Thyroid gland (tissue), 4 donors: ENCODE measurements at places on chromosomes 4 and X. TPM values are rescaled to one million over a fixed set of nuclear protein-coding genes. Genes with fewer than 3 reads are reported as not detected.

Gene ESX1
- not detected for total RNA-seq

DNA sequence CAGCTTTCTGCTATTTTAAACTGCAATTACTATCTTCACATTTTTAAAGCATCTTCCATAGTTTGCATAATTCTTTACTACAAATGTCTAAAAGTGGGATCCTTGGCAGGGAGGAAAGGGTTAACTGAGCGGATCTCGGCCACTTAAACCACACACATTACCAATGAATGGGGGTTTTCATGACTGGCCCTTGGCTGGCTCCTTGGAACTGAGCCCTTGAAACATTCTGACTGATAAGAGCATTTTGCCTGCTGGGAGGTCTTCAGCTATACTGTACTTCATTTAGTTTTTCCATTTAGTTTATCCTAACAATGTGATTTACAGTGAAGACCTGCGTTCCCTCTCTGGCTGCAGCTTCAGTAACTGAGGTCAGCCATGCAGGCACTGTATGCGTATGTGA is 31.7 kb upstream of the MFAP3L start:
- no peak for DNase-seq
- no peaks in the 10 kb centered on the region for H3K27me3 ChIP-seq
- H3K36me3 ChIP-seq = no peaks in the 10 kb centered on the region
- H3K27ac ChIP-seq = no peak overlapping the region
- no peaks in the 10 kb centered on the region for H3K4me1 ChIP-seq

Gene ADGRA3
- total RNA-seq = 99.1 TPM

DNA sequence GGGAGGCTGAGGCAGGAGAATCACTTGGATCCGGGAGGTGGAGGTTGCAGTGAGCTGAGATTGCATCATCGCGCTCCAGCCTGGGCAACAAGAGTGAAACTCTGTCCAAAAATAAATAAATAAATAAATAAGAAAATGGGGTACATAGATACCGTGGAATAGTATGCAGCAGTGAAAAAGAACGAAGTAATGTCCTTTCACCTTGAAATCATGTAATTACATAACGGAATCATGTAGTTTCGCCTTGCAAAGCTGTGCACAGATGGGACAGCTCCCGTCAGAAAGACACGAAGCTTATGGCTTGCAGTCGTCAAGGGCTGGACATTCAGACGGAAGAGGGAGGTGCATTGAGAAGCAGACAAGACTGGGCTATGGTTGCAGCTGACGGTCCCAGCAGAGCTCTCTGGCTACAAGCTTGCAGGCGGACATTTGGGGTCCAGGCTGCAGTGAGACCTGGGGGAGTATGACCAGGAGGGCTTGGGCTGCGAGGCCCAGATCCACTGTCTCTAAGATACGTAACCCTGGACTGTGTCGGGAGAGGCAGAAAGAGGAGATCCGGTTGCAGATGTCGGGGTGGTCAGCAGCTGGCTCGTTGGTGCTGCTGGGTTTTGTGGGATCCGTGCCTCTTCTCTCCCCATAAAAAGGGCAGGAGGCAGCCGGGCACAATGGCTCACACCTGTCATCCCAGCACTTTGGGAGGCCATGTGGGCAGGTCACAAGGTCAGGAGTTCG is 6.2 kb upstream of the P2RY8 start:
- no peak for DNase-seq
- H3K36me3 ChIP-seq = no peaks in the 10 kb centered on the region
- H3K4me3 ChIP-seq = no peak overlapping the region
- no peaks in the 10 kb centered on the region for H3K27me3 ChIP-seq
- no peak overlapping the region for H3K27ac ChIP-seq
- no peaks in the 10 kb centered on the region for H3K4me1 ChIP-seq

DNA sequence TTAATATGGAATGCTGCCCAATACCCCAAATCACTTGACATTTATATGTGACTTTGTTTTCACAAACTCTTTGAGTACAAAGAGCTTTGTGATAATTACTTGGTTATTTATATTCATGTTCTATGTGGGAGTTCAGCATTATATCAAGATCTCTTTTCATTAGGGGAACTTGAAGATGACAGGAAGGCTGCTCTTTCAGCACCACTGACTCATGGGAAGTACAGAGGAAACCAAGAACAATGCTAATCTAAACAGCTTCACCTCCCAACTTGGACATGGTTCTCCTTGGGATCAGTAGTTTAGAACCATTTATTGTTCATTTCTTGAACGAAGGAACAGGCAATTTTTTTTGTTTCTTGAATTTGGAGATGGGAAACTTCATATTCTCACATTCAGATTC is 184.0 kb upstream of the AFF2 start:
- H3K36me3 ChIP-seq = no peaks in the 10 kb centered on the region
- H3K27me3 ChIP-seq = no peaks in the 10 kb centered on the region
- H3K4me3 ChIP-seq = no peak overlapping the region
- no peak for DNase-seq
- no peak overlapping the region for H3K27ac ChIP-seq

GRCh38 chr4:54063229-54063628 is 1.2 kb downstream of the CHIC2 start:
- H3K27ac ChIP-seq = peak overlapping the region; percentile 84
- peaks cover 31% of the 10 kb centered on the region for H3K4me1 ChIP-seq
- no peaks in the 10 kb centered on the region for H3K36me3 ChIP-seq
- no peak for DNase-seq
- H3K4me3 ChIP-seq = peak overlapping the region; percentile 98

Gene DGAT2L6
- not detected for total RNA-seq

DNA sequence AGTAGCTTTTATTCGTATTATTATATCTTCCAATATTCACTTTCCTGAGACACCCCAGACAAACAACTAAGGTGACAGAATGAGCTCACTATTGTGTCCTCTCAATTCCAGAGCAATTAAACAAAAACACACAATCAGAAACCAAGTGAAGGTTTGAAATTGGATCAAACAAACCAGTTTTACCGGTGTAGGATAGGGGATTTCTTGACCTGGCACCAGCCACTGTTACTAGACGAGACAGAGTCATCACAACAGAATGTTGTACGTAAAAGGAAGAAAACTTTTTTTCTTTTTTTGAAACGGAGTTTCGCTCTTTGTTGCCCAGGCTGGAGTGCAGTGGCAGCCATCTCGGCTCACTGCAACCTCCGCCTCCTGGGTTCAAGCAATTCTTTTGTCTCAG is 43.7 kb downstream of the LDOC1 start:
- no peaks in the 10 kb centered on the region for H3K36me3 ChIP-seq
- no peak overlapping the region for H3K4me3 ChIP-seq
- DNase-seq = no peak
- H3K27me3 ChIP-seq = no peaks in the 10 kb centered on the region
- no peaks in the 10 kb centered on the region for H3K4me1 ChIP-seq

- H3K27me3 ChIP-seq = no peaks in the 10 kb centered on the region
- peaks cover 11% of the 10 kb centered on the region for H3K4me1 ChIP-seq
- no peaks in the 10 kb centered on the region for H3K36me3 ChIP-seq
- no peak overlapping the region for H3K27ac ChIP-seq
- H3K4me3 ChIP-seq = no peak overlapping the region
- no peak for DNase-seq
Observed at GRCh38 chr4:72564184-72564583, 4.8 kb downstream of the ADAMTS3 start.

- H3K36me3 ChIP-seq = no peaks in the 10 kb centered on the region
- H3K27me3 ChIP-seq = no peaks in the 10 kb centered on the region
Observed at GRCh38 chrX:101203761-101204351, 15.7 kb upstream of the DRP2 start.

GRCh38 chr4:129095811-129096454 is at the start of gene C4orf33:
Gene C4orf33 (plus strand): TSS chr4:129096152. CDS start chr4:129102611, 6,459 bp downstream.
- DNase-seq = peak; percentile 71
- H3K27ac ChIP-seq = peak within 1 kb of the TSS; percentile 66
- H3K36me3 ChIP-seq = no peaks in the 10 kb centered on the region
- peaks cover 15% of the 10 kb centered on the region for H3K4me1 ChIP-seq
- H3K4me3 ChIP-seq = peak within 1 kb of the TSS; percentile 6

DNA sequence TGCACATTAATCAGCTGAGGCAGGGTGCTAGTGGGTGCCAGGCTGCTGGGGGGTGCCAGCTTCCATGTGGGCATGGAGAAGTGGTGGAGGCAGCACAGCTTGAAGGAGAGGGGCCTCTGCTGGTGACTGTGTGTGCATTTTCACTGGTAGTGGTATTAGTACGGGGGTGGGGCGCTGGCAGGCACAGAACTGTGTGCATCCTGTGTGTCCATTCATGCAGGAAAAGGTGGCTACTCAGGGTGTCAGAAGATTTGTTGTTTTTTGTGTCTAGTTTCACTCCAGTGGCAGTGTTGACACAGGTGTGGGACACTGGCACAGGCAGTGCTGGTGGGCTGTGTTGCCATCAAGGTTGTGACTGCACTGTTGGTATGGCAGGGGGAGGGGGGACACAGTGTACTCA is 1303.6 kb downstream of the FAM133A start:
- H3K27me3 ChIP-seq = no peaks in the 10 kb centered on the region
- H3K4me1 ChIP-seq = peaks cover 5% of the 10 kb centered on the region
- peak; percentile 81 for DNase-seq
- no peaks in the 10 kb centered on the region for H3K36me3 ChIP-seq

Gene EMCN
- total RNA-seq = 27.0 TPM

DNA sequence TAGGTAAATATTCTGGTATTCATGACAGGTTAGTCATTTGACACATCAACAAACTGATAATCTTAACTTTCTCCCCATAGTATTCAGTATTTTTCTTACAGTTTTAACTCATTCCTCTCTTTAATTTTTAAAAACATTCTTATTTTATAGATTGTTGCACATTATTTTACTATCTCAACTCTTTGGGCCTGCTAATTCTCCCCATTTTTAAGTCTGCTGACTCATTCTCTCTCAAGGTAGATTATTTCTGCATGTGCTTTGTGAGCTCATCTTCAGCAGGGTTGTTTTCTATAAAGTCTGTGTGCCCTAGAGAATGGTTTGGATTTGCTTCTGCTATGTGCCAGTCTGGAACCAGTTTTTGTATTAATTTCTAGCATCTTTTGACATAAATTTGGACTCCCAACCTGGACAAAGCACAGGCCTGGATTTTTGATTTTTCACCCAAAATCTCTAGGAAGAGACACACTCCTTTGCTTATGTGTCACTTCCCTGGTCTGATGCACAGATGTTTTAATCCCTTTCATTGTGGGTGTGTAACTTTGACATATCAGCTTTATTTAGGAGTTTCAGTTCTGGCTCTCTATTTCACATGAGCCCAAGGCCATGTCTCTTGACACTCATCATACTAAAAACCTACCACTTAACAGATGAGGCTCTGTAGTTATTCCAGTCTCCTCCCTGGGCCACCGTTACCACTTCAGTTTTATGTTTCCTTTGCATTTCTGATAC is 194.3 kb upstream of the PGRMC2 start:
- H3K27me3 ChIP-seq = no peaks in the 10 kb centered on the region
- no peak overlapping the region for H3K27ac ChIP-seq
- DNase-seq = no peak
